ENCODE measurements at places on chromosomes 1 and 21. TPM values are rescaled to one million over a fixed set of nuclear protein-coding genes. Genes with fewer than 3 reads are reported as not detected.

DNA sequence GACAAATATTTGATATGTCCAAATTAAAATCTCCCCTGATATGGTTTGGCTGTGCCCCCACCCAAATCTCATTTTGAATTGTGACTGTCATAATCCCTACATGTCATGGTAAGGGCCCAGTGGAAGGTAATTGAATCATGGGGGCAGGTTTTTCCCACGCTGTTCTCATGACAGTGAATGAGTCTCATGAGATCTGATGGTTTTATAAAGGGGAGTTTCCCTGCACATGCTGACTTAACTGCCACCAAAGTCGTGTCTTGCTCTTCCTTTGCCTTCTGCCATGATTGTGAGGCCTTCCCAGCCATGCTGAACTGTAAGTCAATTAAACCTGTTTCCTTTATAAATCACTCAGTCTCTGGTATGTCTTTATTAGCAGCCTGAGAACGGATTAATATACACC lies 207.0 kb downstream of the BARHL2 start:
- DNase-seq, result no peak

DNA sequence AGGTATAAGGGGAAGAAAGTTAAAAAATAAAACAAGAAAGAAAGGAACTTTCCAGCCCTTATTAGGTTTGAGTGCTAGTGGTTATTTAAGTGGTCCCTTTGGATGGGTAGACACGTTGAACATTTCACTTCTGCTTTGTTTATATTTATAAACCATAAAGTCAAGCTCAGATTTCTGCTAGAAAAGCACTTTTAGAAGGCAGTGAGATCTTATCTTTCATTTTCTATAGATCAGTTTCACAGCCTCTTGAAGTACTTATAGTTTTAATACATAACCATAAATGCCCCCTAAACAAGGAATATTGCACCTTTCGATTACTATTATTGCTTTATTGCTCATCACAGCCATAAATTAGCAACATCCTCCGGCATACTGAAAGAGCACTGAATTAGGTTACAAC lies 446.8 kb upstream of the PLXNA2 start:
- no peak for DNase-seq

FMOD gene
- 92.3 TPM for total RNA-seq

CTSS gene
- total RNA-seq, result 32.1 TPM

TSSK3 gene
- total RNA-seq, result 4.8 TPM

DNA sequence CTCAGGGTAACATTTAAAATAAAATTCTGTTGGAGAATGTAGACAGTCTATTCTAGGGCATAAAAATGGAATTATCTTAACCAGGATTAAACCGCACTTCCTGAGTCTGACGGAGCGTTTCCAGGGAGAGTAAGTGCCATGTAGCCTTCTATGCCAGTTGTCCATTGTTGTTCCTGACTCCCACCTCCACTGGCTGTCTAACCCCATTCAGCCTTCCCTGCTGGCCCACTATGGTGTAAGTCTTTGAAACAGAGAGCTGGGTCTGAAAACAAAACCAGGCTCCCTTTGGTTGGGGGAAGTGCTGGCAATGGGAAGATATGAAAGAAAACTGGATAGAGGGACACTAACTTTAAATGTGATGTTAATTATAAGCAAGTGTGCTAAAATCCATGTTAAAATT lies 71.2 kb upstream of the CNN3 start:
- DNase-seq, result no peak

DNA sequence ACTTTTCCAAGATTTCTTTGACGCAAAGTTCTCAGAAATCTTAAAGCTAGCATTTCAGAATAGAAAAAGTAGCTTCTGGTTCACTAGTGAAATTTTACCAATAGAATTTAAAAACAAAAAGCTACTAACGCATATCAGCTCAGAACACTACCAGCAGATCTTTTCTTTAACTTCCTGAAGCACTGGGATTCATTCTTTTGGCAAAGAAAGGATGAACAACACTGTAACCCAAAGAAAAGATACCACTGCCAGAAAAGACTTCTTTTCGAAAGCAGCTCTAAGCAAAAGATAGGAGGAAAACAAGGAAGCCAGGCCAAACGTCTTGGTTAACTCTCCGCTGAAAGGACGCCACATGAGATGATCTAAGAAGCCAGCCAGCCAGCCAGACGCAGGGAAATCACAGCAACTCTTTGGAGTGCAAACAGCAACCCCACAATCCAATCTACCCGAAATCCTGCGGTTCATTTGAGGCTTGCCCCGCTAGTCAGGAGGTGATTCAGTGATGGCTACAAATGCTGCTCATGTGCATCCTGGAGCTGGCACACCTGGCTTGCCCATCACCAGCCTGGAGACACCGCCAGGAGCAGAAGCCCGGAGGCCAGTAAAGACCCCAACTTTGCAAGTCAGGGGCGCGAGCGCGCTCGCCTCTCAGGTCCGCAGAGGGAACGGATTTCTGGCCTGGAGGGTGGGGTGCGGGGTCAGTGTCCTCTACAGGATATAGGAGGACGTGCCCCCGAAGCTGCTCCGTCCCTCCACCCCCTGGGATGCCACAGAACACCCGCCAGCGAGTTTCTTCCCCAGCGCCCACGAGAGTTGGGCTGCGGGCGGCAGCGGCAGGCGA lies 812 bp downstream of the NBPF1 start:
- peak; percentile 92 for DNase-seq

- DNase-seq, result no peak
Measured at GRCh38 chr1:65207317-65207716, 59.3 kb downstream of the AK4 start.

- no peak for DNase-seq
Measured at GRCh38 chr1:162185314-162186025, 116.0 kb downstream of the NOS1AP start.

SLC41A1 gene
- total RNA-seq, result 28.8 TPM

AGMAT gene
- total RNA-seq, result 1.1 TPM

NBPF10 gene
- total RNA-seq, result 1.2 TPM

DNAJC11 gene
- 12.9 TPM for total RNA-seq

SPRR5 gene
- not detected for total RNA-seq

DNA sequence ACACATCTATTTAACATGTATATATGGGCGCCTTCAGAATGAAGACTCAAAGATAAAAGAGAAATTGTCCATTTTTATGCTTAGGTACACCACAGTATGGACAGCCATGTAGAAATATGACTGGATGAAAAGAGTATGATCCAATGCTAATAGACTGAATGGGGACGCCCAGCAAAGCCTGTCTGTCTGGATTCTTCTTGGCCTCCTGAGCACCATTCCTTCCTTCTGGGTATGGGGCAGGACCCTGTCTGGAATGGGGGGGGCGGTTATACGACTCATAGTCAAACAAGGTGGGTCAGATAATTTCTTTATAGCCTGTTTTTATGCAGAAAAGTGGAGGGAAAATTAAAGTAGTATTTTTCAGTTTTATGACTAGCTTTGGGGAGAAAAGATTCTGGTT lies 81.2 kb upstream of the ABCD3 start:
- DNase-seq, result no peak

ANGPTL3 gene
- not detected for total RNA-seq

- DNase-seq, result no peak
Measured at GRCh38 chr1:172427191-172427590, 6.7 kb downstream of the C1orf105 start.

DNA sequence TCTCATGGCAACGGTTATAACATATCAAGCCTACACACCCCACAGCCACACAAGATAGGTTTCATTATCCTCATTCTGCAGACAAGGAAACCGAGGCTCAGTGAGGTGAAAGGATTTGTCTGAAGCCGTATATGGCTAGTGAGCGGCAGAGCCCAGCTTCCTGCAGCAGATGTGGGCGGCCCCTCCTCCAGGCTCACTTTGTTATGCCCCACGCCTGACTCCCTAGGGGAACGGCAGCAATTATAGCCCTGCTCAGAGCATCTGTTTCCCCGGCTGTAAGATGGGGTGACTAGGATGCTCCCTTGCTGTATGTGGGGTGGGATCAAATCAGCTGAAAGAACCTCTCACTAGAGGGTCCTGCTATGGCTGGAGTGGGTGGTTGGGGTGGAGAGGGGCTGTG lies 22.1 kb downstream of the GRHL3 start:
- DNase-seq, result no peak

GRCh38 chr1:229971141-229971540 lies 95.9 kb upstream of the GALNT2 start:
- DNase-seq, result no peak

DNAJC6 gene
- 0.21 TPM for total RNA-seq

GRCh38 chr1:102884238-102884637 lies 224.1 kb downstream of the COL11A1 start:
- DNase-seq, result no peak

- DNase-seq, result peak; percentile 58
Measured at GRCh38 chr1:19007491-19008441, 51.3 kb upstream of the IFFO2 start.

LCE1E gene
- not detected for total RNA-seq

WNT9A gene
- 0.96 TPM for total RNA-seq

GRCh38 chr1:5744911-5745799 lies 247.1 kb downstream of the NPHP4 start:
- DNase-seq, result no peak

PEAR1 gene
- 39.8 TPM for total RNA-seq

- no peak for DNase-seq
Measured at GRCh38 chr1:208393826-208394225, 149.6 kb upstream of the PLXNA2 start.

GRCh38 chr1:36703526-36704208 lies 221.0 kb upstream of the CSF3R start:
- DNase-seq, result peak; percentile 68

- no peak for DNase-seq
Measured at GRCh38 chr1:225021037-225021436, 91.6 kb downstream of the DNAH14 start.

DNA sequence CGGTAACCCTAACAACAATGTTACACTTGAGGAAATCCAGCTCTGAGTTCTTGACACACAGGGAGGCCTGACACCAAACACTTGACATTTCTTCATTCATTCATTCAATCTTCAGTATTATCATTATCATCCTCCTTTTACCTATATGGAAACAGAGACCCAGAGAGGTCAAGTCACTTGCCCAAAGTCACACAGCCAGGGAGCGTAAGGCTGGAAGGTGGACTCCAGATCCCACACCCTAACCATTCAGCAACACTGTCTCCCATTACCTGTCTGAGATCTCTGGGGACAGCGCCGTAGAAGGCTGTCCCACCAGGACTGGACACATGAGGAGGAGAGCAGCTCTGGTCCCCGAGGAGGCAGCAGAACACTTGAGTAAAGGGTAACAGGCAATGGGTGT lies 101.4 kb downstream of the SYF2 start:
- DNase-seq, result no peak

DNA sequence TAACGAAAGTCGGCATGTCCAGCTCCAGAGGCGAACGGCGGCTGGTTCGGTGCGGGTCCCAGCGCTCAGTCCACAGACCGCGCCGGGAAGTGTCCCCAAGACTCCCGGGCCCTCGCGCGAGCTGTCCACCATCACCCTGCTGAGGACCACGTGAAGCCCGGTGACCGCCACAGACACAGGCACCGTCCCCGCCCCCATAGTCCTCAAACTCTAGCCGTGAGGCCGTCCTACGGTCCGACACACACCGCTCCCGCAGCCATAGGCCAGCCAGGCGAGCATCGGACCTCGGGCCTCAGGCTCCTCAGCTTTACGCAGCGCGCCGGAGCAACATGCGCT lies 535 bp downstream of the SETD4 start:
- DNase-seq, result peak; percentile 69

IGSF9 gene
- 0.11 TPM for total RNA-seq

DNA sequence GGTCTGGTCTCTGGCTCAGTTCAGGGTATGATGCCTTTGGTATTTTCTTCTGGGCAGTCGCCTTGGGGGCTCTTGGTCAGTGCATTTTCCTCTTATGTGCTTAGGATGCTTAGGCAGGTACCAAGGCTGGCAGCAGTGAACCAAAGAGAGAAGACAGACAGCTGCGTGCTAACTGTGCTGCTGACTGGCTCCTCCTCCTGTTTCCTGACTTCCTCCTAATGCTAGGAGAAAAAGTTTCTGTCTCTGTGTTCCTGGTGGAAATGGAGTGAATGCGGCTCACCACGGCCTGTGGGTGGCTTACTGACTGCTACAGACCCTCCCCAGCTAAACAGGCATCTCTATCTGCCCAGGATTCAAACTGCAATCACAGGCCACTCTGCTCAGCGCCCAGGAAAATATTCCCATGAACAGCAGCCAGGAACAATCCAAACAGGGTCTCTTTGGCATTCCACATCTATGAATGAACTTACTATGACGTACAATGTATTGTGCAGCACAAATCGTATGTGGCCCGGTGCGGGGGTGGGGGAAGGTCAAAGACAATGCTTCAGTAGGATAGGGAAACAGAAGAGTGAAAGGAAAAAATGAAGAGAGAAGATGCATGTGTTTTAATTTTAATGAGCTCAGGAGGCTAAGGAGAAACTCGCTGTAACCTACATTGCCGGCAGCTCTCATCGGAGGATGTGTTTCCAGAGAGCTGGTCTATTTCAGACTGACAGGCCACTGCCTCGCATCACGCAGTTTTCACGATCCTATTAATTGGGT lies 2.8 kb downstream of the ABCG1 start:
- DNase-seq, result no peak

- DNase-seq, result peak; percentile 56
Measured at GRCh38 chr1:109879881-109880525, 30.6 kb upstream of the CSF1 start.

MPC2 gene
- 2.9 TPM for total RNA-seq

DNA sequence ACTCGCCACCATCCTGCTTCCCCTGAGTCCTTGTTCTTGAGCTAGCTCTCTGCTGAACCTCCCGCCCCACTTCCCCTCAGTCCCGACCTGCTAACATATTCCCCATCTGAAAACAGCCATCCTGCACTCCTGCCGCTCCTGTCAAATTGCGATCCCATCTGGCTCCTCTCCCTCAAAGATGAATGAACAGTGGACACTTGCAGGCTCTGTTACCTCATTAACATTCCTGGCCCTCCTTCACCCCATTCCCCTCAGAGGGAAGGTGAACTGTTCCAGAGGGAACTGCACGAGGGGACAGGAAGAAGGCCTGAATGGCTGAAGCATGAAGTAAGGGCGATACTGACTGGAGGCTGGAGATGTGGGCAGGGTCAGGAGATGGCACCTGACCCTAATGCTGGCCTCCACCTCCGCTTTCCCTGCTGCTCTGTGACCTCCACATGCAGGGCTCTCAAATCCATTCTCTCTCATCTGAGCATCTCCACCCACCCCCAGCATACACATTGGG lies 7.4 kb upstream of the CELSR2 start:
- no peak for DNase-seq

MRAP gene
- not detected for total RNA-seq

Data from ascending aorta (tissue), 2 donors.